Right lobe of liver (tissue), 6 donors: ENCODE measurements at places on chromosomes 3 and 15. TPM values are rescaled to one million over a fixed set of nuclear protein-coding genes. Genes with fewer than 3 reads are reported as not detected.

CYP1A1 gene
- 1.4 TPM for total RNA-seq

SIDT1 gene
- 0.26 TPM for total RNA-seq

ELP6 gene
- total RNA-seq = 10.1 TPM

BLOC1S6 gene
- 24.9 TPM for total RNA-seq

- no peak for DNase-seq
- no peak overlapping the region for H3K27ac ChIP-seq
- no peaks in the 10 kb centered on the region for H3K27me3 ChIP-seq
- no peaks in the 10 kb centered on the region for H3K36me3 ChIP-seq
Observed at GRCh38 chr3:47961815-47962606, 54.2 kb downstream of the MAP4 start.

DNA sequence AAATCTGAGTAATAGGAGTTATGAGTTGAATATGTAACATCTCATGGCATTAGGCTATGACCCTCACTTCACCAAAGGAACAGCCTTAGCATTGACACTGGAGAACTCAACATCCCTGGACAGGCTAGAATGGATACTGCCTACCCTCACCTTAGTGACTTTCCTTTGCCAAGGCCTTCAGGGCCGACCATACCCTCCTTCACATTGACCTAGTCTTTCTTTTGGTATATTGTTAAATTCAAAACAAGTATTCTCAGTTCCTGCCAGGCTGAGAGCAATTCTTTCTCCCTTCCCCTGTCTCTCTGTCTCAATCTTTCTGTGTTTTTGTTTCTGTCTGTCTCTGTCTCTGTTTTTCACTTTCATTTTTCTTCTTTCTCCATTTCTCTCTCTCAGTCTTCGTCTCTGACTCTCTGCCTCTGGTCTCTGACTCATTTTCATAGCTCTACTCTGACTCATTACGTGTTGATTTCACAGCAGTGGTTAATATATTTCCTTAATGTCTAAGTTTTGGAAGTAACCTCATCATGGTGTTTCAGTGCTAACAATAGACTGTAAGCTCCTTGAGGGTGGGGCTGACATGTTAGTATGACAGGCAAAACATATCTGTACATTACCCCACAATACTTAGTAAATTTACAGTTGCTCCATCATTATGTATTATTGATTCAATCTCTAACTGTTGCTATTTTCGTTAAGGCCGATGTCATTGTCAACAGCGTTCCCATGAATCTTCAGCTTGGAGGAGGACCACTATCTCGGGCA is 32.5 kb downstream of the PARP15 start:
- H3K4me3 ChIP-seq = no peak overlapping the region
- no peaks in the 10 kb centered on the region for H3K36me3 ChIP-seq
- H3K27ac ChIP-seq = no peak overlapping the region
- no peaks in the 10 kb centered on the region for H3K4me1 ChIP-seq
- no peaks in the 10 kb centered on the region for H3K27me3 ChIP-seq

RETNLB gene
- not detected for total RNA-seq

DNA sequence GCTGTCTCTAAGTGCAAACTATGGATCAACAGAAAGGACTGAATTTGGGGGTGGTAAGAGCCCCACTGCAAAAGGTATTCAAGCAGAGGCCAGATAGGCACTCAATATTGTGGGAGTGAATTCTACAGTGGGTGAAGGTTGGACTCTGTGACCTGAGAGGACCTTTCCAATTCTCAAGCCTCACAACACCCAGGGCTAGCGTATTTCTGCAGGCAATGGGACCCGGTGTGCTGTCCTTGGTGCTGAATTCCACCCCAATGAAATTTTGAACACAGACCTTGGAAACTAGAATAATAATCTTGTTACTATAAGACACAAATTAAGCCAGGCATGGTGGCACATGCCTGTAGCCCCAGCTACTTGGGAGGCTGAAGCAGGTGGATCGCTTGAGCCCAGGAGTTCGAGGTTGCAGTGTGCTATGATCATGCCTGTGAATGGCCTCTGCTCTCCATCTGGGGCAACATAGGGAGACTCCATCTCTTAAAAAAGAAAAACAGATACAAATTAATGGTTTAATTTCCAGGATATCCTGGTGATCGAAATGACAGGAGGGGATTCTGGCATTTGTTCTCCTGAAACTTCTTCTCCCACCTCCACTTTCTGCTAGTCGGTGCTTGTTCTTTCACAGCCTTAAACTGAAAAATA is 135.4 kb downstream of the RAB11A start:
- no peak overlapping the region for H3K27ac ChIP-seq
- no peaks in the 10 kb centered on the region for H3K36me3 ChIP-seq
- H3K27me3 ChIP-seq = no peaks in the 10 kb centered on the region
- H3K4me1 ChIP-seq = no peaks in the 10 kb centered on the region

GRCh38 chr3:69120879-69121464 is 1.4 kb downstream of the LMOD3 start:
- no peak overlapping the region for H3K4me3 ChIP-seq
- no peaks in the 10 kb centered on the region for H3K4me1 ChIP-seq
- H3K27ac ChIP-seq = no peak overlapping the region
- H3K36me3 ChIP-seq = no peaks in the 10 kb centered on the region
- H3K27me3 ChIP-seq = no peaks in the 10 kb centered on the region
- peak; percentile 72 for DNase-seq

GRCh38 chr15:96627031-96627568 is 296.6 kb downstream of the NR2F2 start:
- H3K4me1 ChIP-seq = no peaks in the 10 kb centered on the region
- H3K27me3 ChIP-seq = no peaks in the 10 kb centered on the region
- no peak overlapping the region for H3K27ac ChIP-seq
- no peak for DNase-seq
- no peak overlapping the region for H3K4me3 ChIP-seq

DNA sequence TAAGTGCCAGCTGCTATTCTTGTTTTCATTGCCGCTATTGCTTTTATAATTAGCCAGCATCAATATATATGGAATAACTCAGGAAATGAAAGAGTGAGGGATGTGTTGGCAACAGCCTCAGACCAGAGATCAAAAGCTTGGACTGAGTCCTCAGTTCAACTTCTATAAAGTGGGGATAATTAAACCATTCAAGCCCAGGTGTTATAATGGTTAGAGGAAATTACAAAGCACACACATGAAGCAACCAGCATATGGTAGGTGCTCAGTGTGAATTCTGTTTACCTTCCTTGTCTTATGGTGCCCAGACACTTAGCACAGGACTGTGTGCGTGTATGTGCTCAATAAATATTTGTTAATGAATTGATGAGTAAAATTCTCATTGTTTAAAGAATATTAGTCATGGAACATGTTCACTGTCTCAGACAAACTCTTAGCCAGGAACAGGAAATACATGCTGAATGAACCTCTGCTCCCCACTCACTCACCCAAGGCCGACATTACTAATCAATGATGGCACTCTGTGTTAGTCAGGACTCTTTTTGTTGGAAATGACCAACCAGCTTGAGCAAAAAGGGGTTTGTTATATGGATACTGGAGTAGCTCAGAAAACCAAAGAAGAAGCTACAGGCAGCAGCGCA is 16.7 kb upstream of the CCDC174 start:
- H3K4me1 ChIP-seq = peaks cover 26% of the 10 kb centered on the region
- no peak overlapping the region for H3K4me3 ChIP-seq
- H3K27me3 ChIP-seq = no peaks in the 10 kb centered on the region
- H3K36me3 ChIP-seq = no peaks in the 10 kb centered on the region
